ENCODE measurements at places on chromosomes 13 and 19.
A peak's percentile ranks its signal among the peaks of the same experiment; 100 is the strongest.

- no peak for DNase-seq
Measured at GRCh38 chr13:62035981-62036380, 620.3 kb upstream of the PCDH20 start.

DNA sequence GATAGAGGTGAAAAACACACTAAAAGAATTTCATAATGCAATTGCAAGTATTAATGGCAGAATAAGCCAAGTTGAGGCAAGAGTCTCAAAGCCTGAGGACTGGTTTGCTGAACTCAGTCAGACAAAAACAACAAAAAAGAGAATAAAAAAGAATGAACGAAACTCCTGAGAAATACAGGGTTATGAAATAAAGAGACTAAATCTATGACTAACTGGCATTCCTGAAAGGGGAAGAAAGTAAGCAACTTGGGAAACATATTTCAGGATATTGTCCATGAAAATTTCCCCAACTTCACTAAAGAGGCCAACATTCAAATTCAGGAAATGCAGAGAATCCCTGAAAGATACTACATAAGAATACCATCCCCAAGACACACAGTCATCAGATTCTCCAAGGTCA lies 47.8 kb downstream of the UBL3 start:
- DNase-seq = no peak

DNA sequence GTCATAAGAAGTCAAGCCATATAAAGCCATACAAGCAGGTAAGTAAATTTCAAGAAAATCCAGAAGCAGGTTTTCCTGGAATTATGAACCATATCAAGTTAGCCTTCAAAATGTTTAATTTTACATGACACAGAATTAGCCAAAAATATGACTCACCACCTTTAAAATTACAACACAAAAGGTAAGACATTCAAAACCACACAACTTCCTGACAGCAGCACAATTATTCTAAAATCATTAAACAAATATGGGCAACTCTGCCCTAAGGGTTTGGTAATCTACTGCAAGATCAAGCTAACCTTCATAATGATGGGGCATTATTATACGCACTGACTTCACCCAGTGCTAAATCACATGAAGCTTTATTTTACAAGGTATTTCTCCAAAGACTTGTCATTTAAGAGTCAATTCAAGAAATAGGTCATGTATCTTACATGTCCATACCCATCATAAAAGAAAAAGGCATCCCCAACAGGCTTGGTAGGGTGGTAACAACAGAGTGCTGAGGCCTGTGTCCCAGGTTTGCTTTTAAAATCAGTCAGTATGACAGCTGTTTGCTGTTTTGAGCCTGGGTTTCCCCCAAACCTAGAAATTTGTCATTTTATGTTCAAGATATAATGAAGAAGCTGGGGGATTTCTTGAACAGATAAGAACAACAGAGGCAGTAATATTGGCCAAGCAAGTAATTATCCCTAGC lies 15.2 kb downstream of the RCBTB1 start:
- DNase-seq = no peak

GRCh38 chr19:54041969-54042606 lies 21.6 kb downstream of the VSTM1 start:
- no peak for DNase-seq

DNA sequence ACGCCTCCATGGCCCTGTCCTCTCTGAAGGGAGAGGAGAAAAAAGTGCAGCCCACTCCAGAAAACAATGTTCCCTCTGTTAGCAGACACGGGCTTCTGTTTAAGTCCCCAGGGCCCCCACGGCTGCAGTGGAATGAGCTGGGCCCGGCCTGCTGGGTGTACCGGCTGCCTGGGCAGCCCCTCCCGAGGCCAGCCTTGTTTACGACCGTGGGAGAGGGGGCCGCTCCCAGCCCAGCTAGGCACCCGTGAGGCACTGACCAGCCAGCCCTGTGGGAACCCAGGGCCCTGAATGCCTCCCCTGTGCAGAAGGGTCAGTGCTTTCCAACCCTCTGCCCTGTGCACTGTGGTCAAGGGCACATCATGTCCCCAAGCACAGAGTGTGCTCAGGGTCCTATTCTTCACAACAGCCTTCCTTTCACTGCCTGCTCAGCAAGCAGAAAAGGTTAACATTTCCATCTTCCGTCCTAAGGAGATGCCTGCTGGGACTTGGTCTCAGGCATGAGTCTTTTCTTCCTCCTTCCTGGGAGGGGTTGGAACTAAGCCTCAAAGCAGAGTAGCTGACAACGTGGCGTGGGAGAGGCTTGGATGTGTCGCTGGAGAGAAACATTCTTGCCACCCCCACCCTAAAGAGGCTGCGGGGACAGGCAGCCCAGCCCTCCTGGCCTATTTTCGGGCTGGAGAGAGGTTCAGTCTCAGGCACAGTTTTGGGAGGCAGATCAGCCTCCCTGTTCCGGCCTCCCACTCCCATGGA lies 90.1 kb downstream of the RGCC start:
- DNase-seq = peak; percentile 47

GRCh38 chr13:112784811-112785482 lies 95.1 kb downstream of the ATP11A start:
- no peak for DNase-seq

DNA sequence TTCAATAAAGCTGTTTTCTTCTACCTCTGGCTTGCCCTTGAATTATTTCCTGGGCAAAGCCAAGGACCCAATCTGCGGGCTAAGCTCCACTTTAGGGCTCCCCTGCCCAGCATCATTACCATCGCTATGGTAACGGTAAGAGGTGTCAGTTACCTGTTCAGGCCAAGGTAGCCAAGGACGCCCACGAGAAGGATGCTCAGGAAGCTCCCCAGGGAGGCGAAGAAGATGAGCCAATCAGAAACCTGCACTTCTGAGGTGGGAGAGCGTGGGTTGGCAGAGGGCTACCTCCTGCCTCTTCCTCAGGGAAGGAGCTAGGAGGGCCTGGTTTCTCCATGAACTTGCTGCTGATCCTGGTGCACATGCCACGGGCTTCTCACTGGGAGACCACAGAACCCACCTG lies 24.7 kb downstream of the IL12RB1 start:
- DNase-seq = no peak

- no peak for DNase-seq
Measured at GRCh38 chr19:15197942-15198341, 2.9 kb downstream of the NOTCH3 start.

DNA sequence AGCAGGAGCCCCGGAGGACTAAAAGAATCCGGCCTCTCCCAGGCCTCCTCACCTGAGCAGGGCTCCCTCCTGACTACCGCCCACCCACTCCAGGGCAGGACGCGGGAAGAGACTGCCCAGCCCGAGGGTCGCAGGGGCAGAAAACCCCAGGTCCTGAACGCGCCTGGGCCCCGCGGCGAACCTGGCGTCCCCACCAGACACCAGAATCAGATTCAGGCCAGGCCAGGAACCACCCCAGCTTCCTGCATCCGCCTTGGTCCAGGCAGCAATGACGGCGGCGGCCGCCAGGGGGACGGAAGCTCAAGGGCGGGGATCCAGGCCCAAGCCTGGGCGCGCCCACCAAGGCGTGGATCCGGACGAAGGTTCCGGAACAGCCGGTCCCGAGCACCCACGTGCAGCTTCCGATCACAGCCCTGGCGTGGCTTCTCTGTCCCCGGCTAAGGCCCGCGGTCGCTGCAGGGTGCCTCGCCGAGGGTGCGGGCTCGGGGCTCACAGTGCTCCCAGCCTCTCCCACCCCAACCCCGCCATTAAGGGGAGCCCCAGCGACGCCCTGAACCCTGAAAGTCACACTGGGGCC lies 3.6 kb downstream of the LGALS7 start:
- peak; percentile 87 for DNase-seq

DNA sequence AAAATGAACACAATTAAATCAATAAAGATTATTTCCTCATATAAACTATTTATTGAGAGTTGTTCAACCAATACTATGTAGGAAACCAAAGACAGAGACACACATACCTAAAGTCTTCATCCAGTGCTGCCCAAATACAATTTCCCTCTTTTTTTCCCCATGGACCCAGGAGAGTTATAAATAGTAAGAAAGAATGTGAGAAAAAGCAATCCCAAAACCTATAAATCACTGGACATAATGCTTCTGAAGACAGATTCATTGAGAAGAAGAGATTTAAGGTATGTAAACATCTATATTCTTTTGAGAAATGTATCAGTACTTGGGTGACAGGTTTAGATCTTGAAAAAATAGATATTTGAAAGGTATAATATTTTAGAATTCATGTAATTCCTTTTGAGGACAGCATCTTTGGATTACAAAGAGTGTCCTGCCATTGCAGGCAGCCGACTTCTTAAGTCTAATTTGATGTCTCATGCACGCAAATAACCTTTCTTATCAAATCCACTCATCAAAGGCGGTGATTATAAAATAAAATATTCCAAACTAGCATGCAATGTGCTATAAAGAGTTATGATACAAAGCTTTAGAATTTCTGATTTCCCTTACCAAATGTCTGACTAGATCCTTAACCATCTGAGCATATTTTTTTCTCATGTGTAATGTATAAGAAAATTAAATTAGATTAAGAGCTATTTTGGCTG lies 739.4 kb downstream of the LIG4 start:
- no peak for DNase-seq

DNA sequence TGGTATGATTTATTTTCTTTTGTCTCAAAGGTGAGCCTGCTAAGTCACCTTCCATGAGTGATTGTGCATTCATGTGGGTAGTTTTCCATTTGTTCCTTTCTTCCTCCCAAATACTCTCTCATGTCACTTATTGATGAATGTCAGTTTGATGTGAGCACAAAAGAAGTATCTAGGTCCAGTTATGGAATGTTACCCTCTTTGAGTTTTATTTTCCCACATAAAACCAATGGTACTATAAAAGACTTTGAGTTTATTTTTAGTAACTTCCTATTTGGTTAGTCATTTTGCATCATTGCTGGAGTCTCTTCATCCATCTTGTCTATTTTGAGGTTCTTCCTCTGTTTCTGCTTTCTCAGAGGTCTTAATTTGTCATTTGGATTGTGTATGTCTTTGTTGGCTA lies 321.3 kb downstream of the GPC6 start:
- no peak for DNase-seq

DNA sequence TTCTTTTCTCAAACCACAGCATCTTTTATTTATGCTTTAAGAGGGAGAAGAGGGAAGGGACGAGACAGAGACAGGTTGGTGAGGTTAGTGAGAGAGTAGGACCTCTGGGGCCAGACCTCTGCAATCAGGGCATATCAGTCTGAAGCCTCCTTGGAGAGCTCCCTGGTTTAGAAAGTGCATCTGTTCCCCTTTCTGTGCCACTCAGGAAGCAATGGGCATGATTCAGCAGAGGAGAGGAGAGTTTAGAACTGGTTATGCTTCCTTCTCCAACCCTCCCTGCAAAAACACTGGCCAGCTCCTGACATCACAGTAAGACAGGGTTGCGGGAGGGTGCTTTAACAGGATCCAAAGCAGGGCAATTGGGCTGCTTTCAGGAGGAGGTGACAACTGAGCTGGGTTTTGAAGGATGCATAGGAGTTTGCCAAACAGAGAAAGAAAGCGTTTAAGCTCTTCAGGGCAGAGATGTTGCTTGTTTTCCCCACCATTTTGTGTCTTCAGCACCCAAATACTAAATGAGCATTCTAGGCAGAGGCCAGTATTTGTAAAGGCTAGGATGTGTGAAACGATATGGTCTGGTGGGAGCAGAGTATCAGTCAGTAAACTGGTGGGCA lies 33.1 kb downstream of the CERS4 start:
- DNase-seq = no peak

DNA sequence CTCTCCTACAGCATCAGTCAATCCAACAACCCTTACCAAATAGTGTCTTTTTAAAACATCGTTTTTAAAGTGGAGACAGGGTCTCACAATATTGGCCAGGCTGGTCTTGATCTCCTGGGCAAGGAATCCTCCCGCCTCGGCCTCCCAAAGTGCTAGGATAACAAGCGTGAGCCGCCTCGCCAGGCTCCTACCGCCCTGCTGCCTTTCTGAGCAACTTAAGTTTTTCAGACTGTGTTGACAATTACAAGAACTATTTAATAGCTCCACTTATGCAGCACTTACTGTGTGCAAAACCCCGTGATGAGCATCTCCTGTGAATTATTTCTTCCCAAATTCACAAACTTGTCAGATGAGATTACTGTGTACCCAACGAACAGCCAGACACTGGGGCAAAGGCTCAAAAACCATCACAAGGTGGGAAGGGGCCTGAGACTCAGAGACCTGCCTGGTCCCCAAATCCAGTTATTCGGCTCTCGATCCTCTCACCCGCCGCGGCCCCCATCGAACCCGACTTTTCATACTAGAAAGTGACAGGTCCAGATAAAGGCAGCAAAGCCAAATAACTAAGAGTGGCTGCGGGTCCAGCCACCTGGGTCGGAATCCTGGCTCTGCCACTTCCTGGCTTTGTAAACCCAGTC lies 581 bp downstream of the RPL18 start:
- DNase-seq = no peak

DNA sequence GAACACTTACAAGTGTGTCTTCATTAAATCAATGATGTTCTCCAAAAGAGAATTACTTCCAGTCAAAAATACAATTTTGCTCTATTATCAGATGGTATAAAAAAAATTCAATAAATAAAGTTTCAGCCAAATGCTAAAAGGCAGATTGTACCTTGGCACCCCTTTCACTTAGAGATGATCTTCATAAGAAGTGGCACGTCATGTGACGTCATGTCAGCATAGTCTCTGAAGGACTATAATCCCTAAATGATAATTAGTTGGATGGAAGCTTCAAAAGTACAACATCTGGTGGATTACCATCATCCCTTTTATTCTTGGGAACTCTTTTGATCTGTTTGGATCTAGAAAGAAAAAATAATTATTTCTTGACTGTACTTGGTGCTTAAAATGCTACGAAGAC lies 335.5 kb upstream of the EDNRB start:
- no peak for DNase-seq

DNA sequence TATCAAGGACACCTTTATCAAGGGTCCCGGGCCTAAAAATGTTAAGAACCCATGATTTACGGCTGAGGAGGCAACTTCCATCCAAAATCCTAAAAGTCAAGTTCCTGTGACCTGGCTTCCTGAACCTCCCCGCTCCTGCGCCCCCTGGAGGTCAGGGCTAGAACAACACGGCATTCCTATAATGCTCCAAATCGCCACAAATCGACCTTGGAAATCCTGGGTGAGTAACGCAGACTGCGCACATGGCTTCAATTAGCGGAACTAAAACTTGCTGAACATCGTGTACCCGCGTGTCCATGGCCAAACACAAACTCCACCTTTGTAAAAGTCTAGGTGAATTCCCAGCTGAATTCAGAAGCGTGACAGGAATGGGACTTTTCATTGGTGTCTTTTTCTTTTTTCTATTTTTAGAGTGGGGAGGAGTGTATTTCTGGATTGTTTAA lies 4.3 kb upstream of the C5AR1 start:
- DNase-seq = peak; percentile 39

- DNase-seq = peak; percentile 75
Measured at GRCh38 chr19:7868671-7869452, 5.3 kb downstream of the PRR36 start.

- no peak for DNase-seq
Measured at GRCh38 chr13:113907635-113908617, 44.0 kb upstream of the GAS6 start.
